ENCODE measurements at places on chromosomes 6 and 20. TPM values are rescaled to one million over a fixed set of nuclear protein-coding genes. Genes with fewer than 3 reads are reported as not detected.

GRCh38 chr6:55569638-55570037 is 9.4 kb downstream of the HMGCLL1 start:
- H3K4me1 ChIP-seq: no peaks in the 10 kb centered on the region
- H3K36me3 ChIP-seq: no peaks in the 10 kb centered on the region
- no peaks in the 10 kb centered on the region for H3K27me3 ChIP-seq

DNA sequence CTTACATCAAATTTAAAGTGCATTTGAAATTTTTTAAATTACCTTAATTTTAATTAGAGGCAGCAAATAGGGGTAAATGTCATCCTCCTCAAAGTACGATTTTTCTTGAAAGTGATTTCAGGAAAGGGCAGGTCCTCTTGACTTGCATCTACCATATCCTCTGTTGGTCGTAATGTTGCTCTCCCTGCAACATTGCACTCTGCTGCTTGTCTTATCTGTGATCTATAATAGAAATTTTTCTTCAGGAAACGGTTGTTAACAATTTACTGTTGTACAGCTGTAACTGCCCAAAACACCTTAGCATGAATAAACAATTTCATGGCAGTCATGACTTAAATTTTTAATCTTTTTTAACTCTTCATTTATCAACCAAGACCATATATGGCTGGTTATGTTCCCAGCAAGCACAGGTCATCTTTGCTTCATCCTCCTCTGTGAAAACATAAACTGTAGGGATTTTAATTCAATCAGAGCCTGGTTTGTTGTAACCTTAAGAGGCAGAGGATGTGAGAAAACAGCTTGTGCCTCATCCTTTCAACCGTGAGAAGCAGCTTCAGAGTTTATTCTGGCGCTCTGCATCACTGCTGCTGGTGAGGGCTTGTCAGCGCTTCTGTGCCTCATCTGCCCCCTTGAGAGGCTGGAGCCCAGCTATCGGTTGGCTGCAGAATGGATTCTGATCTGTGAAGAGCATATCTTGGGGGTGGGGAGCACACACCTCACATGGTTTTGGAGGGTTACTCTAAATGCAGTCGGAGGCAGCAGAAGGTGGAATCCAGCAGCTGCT is 56.0 kb downstream of the CTNNBL1 start:
- no peak overlapping the region for H3K27ac ChIP-seq
- no peak for DNase-seq
- no peaks in the 10 kb centered on the region for H3K4me1 ChIP-seq
- H3K36me3 ChIP-seq: peaks cover 28% of the 10 kb centered on the region

- H3K4me1 ChIP-seq: no peaks in the 10 kb centered on the region
- peaks cover 7% of the 10 kb centered on the region for H3K27me3 ChIP-seq
- H3K36me3 ChIP-seq: no peaks in the 10 kb centered on the region
- no peak overlapping the region for H3K4me3 ChIP-seq
Observed at GRCh38 chr6:82374516-82374915, 10.9 kb downstream of the TPBG start.

- no peak overlapping the region for H3K27ac ChIP-seq
- no peaks in the 10 kb centered on the region for H3K4me1 ChIP-seq
- H3K36me3 ChIP-seq: no peaks in the 10 kb centered on the region
- H3K4me3 ChIP-seq: no peak overlapping the region
- DNase-seq: no peak
- H3K27me3 ChIP-seq: no peaks in the 10 kb centered on the region
Observed at GRCh38 chr6:34378470-34378869, 14.0 kb downstream of the NUDT3 start.

DNA sequence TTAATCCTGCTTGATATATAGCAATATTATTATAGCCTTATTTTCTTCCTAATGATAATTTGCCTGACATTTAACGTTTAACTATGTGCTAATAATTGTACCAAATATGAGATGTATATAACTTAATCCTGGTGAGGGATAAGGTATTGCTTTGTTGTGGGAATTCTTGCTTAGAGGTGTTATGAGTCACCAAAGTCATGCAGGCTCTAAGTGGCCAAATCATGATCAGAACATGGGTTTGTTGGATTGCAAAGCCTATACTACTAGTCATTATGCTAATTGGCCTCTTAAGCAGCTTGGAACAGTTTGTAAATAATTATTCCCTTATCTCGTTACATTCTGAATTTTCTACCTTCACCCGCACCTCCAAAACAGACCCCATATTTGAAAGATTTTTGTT is 21.9 kb upstream of the C6orf141 start:
- H3K36me3 ChIP-seq: no peaks in the 10 kb centered on the region
- H3K4me3 ChIP-seq: no peak overlapping the region
- no peaks in the 10 kb centered on the region for H3K4me1 ChIP-seq
- no peaks in the 10 kb centered on the region for H3K27me3 ChIP-seq

DNA sequence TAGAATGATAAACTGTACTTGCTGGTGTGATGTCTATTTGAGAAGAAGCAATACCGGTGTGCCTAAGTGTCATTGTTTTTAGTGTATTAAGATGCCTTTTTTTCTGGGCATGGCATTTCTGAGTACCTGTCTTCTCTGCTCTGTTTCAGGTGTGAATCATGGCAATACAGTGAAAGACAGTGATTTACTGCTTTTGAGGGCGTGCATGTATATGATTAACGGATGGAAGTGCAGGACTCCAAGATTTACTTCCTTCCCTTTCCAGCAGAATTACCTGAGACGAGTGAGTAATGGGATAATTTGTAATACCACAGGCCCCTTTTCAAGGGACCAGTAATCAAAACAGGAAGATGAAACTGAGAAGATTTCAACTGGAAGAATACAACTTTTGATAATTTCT is 315.8 kb downstream of the SOX4 start:
- no peak for DNase-seq
- no peak overlapping the region for H3K27ac ChIP-seq

GRCh38 chr6:156068881-156069280 is 613.2 kb upstream of the NOX3 start:
- no peak overlapping the region for H3K27ac ChIP-seq
- H3K36me3 ChIP-seq: no peaks in the 10 kb centered on the region
- no peaks in the 10 kb centered on the region for H3K27me3 ChIP-seq
- H3K4me3 ChIP-seq: no peak overlapping the region
- no peaks in the 10 kb centered on the region for H3K4me1 ChIP-seq

DNA sequence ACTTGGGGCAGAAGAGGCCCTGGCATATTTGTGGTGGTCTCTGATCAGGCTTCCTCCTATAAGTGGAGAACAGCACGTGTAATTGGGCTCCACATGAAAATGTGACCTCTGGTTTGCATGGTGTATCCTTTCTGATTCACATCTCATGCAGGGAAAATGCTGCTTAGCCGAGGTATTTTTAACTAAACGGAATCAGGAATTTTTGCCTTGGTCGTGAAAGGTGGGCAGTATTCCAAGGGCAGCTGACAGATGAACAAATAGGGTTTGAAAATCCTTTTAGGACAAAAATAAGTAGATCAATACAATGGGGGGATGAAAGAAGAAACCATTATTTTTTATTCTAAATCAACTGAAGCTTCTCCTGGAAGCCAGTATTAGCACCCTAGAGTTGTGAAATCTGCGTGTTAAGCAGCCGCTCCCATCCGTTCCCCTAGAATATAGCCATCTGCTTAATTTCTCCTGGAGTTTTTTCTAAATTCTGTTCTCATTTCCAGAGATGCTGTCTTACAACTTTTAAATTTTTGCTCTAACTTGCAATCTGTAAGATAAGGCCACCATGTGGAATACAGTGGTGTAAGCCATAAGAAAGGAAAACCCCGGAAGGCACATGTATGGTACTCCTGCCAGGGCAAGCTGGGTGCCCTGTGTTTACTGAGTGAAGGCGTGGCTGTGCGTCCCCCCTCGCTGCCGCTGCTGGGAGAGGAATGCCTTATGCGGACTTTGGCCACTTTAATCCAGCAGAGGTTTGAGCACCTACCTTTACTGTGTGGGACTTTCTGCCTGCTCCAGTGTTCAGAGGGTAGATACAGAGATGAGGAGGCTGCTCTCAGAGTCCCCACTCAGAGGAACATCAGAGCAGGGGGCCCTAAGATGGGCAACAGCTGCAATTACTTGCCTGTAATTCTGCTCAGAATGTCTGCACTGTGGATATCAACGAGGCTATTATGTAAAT is 52.4 kb downstream of the SYNJ2 start:
- no peak overlapping the region for H3K4me3 ChIP-seq
- H3K4me1 ChIP-seq: peaks cover 18% of the 10 kb centered on the region
- H3K27ac ChIP-seq: no peak overlapping the region
- DNase-seq: no peak
- no peaks in the 10 kb centered on the region for H3K27me3 ChIP-seq

DNA sequence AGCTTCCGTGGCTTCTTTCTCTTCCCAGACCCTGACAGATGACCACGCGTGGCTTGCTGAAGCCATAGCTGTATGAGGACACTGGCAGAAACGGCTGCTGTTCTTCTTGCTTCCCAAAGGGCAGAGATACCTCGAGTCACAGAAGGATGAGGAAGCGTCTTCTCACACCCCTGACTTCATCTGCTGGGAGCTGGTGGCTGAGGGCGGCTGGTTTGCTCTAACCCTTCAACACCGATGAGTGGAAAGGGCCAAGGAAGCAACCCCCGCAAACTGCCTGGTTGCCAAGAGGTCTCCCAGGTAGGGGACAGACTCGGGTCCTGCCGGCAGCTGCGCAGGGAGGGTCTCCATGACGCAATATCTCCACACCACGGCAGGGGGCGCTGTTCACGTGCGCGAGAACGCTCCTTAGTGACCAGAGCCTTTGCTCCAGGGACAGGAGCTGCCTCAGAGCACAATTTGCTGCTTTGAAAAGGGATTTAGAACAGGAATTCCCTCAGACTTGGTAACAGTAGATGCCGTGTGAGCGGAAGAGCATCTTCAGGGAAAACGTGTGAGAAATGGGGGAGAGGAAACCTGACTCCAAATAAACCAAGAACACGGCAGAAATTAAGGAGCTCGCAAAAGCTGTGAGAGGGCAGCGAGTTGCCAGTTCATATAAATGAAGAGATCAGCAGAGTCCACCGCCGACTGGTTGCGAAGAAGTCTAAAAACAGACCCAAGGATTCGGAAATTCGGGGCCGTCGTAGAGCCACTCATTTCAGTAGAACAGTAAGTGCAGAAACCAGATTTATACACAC is 80.2 kb downstream of the ERMARD start:
- H3K27ac ChIP-seq: no peak overlapping the region
- no peak overlapping the region for H3K4me3 ChIP-seq
- DNase-seq: peak; percentile 77
- no peaks in the 10 kb centered on the region for H3K36me3 ChIP-seq
- peaks cover 13% of the 10 kb centered on the region for H3K27me3 ChIP-seq

DNA sequence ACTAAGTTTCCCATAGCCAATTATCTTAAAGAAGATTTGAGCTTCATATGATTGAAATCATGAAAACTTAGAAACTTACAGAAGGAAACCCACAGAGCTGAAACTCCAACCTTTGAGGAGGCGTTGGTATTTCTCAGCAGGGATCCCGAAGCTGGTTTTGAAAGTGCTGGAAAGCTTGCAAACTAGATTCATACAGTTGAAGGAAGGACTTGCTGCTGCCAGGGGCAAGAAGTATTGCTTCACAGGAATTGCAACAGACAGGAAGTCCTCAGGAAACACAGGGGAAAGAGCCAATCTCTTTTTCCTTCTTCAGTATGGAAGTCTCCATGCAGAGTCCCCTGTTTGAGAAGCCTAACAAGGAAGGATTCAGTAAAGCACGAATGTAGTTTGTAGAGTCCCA is 419.7 kb downstream of the CD109 start:
- no peak overlapping the region for H3K4me3 ChIP-seq
- H3K4me1 ChIP-seq: no peaks in the 10 kb centered on the region
- no peak for DNase-seq
- H3K27ac ChIP-seq: no peak overlapping the region

DNA sequence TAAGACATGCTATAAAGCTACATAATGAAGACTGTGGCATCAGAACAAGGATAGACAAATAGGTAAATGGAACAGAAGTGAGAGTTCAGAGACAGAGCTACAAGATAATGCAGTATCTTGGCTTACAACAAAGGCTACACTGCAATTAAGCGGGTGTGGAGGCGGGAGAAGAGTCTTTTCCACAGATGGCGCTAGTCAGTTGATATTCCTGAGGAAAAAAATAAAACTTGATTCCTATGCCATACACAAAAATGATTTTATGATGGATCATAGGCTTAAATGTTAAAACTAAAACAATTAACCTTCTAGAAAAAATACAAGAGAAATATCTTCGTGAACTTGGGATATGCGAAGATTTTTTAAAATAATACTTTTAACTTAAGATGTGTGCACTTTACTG is 31.0 kb downstream of the RIN2 start:
- no peak overlapping the region for H3K4me3 ChIP-seq
- H3K36me3 ChIP-seq: no peaks in the 10 kb centered on the region
- no peaks in the 10 kb centered on the region for H3K4me1 ChIP-seq
- H3K27me3 ChIP-seq: no peaks in the 10 kb centered on the region
- DNase-seq: no peak
- H3K27ac ChIP-seq: no peak overlapping the region

- H3K4me3 ChIP-seq: no peak overlapping the region
- H3K27ac ChIP-seq: no peak overlapping the region
- H3K36me3 ChIP-seq: no peaks in the 10 kb centered on the region
Observed at GRCh38 chr6:163308629-163309440, 105.7 kb upstream of the QKI start.

Gene SGK2
- 0.38 TPM for total RNA-seq

- no peaks in the 10 kb centered on the region for H3K36me3 ChIP-seq
- no peak for DNase-seq
- no peaks in the 10 kb centered on the region for H3K4me1 ChIP-seq
- no peak overlapping the region for H3K4me3 ChIP-seq
- no peak overlapping the region for H3K27ac ChIP-seq
- H3K27me3 ChIP-seq: no peaks in the 10 kb centered on the region
Observed at GRCh38 chr20:55678970-55679667, 326.2 kb downstream of the CBLN4 start.

DNA sequence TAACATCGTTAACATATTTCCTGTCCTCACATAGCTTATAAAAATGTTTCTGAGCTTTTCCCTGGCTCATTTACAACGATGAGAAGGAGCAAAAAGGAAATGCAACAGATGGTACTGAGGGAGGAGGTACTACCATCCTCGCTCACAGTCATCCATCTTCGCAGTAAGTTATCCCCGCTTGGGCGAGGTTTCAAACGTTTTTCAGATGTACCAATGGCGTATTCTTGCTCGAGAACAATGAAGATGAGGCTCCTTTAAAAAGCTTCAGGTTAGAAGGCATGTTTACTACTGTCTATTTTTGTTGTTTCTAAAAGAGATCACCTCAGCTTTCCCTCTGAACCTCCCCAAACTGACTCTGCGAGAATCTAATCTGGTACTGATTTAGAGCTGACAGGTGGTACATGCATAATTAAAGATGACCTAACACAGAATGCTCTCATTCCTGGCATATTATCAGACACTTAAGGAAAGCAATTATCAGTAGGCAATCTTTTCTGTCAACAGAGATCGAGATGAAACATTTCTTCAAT is 178.7 kb downstream of the GJA10 start:
- DNase-seq: no peak
- H3K27ac ChIP-seq: no peak overlapping the region
- no peaks in the 10 kb centered on the region for H3K36me3 ChIP-seq

Measured in CD4-positive, alpha-beta T cell (primary cell).